ENCODE measurements at places on chromosomes 12 and 14.

GRCh38 chr14:68263563-68264259 lies 444.1 kb downstream of the RAD51B start:
- DNase-seq, result peak; percentile 84

DNA sequence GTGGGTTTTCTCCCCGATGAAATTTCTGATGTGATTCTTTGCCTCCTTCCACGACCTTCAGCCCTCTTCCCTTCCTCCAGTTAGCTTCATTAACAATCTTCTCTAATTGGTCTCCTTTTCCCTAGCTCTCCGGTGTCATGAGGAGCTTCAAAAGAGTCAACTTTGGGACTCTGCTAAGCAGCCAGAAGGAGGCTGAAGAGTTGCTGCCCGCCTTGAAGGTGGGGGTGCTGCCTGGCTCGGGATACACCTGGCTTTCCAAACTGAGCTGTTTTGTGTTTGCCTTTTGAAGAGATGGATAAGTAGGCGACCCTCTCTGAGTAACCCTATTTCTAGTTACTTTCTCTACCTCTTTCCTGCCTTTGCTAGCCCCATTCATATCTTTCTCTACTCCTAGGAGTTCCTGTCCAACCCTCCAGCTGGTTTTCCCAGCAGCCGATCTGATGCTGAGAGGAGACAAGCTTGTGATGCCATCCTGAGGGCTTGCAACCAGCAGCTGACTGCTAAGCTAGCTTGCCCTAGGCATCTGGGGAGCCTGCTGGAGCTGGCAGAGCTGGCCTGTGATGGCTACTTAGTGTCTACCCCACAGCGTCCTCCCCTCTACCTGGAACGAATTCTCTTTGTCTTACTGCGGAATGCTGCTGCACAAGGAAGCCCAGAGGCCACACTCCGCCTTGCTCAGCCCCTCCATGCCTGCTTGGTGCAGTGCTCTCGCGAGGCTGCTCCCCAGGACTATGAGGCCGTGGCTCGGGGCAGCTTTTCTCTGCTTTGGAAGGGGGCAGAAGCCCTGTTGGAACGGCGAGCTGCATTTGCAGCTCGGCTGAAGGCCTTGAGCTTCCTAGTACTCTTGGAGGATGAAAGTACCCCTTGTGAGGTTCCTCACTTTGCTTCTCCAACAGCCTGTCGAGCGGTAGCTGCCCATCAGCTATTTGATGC lies 797 bp downstream of the ESPL1 start:
- DNase-seq, result no peak

DNA sequence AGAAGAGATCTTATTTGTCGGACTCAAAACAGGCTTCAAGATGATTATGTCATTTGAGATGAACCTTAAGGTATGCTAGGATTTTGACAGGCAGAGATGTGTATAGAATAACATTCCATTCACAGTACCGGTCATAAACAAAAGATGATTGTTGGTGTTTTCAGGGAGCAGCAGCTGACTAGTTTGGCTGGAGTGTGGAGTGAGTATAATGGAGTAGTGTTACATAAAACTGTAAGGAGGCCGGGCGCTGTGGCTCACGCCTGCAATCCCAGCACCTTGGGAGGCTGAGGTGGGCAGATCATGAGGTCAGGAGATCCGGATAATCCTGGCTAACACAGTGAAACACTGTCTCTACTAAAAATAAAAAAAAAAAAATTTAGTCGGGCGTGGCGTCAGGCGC lies 23.9 kb downstream of the SERPINA10 start:
- DNase-seq, result no peak

DNA sequence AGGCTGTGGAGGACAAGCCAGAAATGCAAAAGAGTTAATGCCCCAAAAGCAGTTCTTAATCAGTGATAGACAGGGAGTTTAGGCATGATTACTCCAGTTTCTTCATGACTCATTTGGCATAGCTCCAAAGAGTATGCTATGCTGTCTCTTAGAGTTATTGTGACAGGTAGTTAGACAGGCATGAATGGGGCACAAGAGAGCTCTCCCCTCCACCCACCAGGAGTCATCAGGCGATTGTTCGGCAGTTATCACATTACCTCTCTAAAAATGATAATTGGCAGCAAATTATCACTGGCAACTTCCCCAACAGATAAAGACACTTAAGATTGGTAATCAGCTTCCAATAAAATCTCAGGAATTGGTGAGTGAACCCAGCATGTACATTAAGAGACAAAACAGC lies 320.1 kb downstream of the DAD1 start:
- no peak for DNase-seq

GRCh38 chr14:92704821-92705220 lies 43.6 kb downstream of the LGMN start:
- DNase-seq, result no peak

- peak; percentile 60 for DNase-seq
These were observed 36.5 kb downstream of the HIGD1C start for GRCh38 chr12:50988871-50989270.

DNA sequence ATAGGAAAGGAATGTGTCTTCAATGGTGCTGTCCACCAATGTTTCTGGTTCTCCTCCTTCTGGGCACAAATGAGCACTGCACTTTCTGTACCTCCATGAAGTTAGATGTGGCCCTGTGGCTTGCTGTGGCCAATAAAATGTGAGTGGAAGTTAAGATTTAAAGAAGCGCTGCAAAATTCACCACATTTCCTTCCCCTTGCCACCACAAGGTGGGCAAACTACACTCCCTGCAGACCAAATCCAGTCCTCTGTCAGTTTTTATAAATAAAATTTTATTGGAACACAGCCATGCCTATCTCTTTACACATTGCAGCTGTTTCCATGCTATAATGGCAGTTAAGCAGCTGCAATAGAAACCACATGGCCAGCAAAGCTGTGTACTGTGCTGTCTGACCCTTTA lies 141.4 kb upstream of the TMPO start:
- DNase-seq, result no peak

- no peak for DNase-seq
These were observed 232.8 kb upstream of the DIO3 start for GRCh38 chr14:101328412-101329028.

DNA sequence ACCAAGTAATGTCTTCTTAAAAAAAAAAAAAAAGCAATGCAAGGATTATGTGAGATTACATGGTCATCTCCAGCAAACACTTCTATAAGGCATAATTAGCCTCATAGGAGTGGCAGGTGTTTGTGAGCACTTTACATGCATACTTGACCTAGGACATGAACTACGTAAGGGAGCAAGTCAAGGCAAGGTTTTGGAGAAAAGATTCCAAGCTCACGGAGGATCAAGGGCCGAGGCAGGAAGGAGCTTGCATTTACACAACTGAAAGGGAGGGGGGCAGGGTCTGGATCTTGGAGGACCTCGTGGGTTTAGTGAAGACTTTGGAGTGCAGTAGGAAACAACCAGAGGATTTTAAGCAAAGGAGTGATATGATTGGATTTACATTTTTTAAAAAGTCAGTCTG lies 112.5 kb downstream of the CCER1 start:
- DNase-seq, result no peak

DNA sequence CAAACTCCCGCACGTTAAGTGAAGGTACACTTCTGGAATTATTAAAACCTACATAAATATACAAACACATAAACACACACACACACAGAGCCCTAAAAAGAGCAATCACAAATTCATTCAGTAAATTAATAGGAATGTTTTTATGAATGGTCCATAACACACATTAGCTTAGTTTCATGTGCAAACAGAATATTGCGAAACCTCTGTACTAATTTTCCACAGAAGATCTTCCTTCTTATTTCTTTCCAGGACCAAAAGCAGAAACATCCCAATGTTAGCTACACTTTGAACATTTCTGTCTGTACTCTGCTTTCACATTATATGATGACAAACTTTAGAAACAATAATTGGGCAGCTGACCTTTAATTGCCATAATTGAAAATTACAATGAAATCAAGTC lies 101.6 kb downstream of the SOX5 start:
- DNase-seq, result no peak

DNA sequence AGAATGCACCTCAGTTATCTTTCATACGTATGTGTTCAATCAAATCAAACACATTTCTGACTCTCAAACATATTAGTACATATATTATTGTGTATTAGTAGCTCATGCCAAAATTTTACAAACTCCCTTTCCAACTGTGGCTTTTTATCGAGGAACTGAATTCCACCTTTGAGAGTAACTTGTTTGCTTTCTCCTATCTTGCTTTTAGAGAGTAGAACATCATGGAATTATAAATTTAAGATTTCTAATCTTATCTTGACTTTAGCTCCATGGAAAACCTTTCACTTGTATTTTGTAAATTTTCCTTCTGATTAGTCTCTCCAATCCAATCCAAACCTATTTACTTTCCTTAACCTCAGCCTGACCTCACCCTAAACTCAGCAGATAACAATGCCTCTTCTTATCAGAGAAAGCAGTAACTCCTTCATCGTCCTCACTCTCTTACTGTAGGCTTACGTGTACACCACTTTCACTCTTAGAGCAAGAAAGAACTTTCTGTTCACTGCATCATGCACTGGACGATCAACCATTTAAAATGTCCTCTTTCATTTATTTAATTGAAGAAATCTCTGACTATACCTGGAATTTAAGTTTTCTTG lies 164.5 kb downstream of the TMTC3 start:
- DNase-seq, result no peak

- DNase-seq, result no peak
These were observed 85.5 kb upstream of the EGLN3 start for GRCh38 chr14:34036319-34036766.

GRCh38 chr14:51392416-51392815 lies 152.4 kb downstream of the TMX1 start:
- DNase-seq, result no peak

DNA sequence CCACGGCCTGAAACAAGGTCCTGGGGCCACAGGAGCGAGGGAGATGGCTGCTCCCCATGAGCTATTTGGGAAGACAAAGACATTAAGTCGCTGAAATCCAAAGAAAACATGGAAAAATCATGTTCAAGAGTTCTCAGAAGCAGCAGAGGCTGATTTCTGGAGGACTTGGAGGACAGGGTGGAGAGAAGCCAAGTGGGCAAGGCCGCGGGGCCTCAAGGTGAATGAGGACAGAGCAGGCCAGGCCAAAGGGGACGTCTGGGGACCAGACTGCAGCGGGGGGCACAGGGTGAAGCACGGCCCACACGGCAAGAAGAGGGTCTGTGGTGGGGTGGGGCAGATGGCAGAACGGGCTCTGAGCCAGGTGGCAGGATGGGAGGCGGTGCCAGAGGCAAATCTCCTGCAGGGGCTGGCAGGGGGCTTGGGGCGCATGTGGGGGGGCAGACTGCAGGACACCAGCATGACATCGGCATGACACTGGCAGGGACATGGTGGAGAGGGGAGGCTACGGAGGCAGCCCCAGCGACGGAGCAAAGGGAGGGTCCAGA lies 48.9 kb downstream of the RNF34 start:
- DNase-seq, result no peak

DNA sequence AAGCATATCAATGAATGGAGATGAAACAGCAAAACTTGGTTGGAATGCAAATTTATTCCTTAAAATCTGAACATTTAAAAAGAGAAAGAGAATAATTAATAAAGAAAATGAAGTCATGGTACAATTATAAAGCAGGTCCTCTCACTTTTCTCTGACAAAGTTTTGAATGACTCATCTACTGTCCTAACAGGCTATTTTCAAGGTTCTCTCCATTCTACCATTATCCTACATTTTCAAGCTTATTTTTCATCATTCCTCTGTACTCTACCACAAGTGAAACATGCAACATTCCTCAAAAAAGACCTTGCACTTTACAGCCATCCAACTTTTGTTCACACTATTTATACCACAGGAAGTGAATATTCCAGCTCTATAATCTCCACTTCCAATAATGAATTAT lies 36.9 kb upstream of the AP4S1 start:
- peak; percentile 13 for DNase-seq

- no peak for DNase-seq
These were observed 7.6 kb upstream of the STK38L start for GRCh38 chr12:27236498-27236897.
